Stimulated activated CD8-positive, alpha-beta memory T cell treated with anti-CD3 and anti-CD28 coated beads, Interleukin-7, amount 100 ng/mL, for 48 hours (primary cell): ENCODE measurements at places on chromosomes 12 and 14.

GRCh38 chr12:91072931-91073330, 15.1 kb upstream of the KERA start:
- no peak for DNase-seq

- DNase-seq: peak; percentile 11
Observed at GRCh38 chr12:120820884-120821510, 83.2 kb downstream of the SPPL3 start.

- no peak for DNase-seq
Observed at GRCh38 chr12:32918890-32919801, 22.6 kb upstream of the PKP2 start.

DNA sequence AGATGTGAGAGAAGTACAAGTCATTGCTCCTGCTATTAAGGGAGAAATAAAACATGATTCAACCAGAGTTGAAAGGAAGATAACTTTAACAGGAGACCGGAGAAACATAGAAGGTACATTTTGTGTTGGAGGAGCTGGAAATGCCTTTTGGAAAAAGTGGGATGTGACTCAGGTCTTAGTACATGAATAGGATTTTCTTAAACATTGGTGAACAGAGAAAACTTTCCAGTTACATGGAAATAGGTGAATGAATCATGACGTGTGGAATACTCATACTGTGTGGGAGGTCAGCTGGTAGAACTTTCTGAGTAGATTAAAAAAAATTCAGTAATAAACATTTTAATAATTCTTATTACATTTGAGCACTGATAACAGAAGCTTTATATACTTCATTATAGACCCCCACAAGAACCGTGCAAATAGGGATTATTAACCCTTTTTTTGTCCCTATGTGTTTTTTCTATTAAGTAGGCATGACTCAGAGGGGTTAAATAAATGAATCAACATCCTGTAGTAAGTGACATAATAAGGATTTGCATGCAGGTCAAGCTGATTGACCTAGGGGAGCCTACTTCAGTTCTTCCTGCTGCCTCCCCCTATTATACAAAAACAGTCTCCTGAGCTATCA, 710.5 kb downstream of the NOVA1 start:
- no peak for DNase-seq

DNA sequence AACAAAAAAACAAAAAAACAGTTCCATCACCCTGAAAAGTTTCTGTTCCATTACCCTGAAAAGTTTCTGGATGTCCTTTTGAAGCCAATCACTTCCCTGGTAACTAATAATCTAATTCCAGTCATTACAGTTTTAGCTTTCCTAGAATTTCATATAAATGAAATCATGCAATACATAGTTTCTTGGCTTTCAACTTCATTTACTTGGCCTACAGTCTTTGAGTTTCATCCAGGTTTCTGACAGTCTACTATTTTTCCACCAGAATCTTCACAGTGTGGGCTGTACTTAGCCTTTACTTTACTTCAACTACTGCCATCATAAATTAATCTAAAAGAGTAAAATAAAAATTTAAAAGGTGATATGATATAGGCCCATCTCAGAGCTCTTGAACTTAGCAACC, 55.5 kb downstream of the RPS6KA5 start:
- DNase-seq: no peak

- DNase-seq: no peak
Observed at GRCh38 chr14:24847568-24848095, 202.3 kb downstream of the STXBP6 start.

GRCh38 chr14:68550338-68550715, 242.5 kb downstream of the ZFP36L1 start:
- no peak for DNase-seq

DNA sequence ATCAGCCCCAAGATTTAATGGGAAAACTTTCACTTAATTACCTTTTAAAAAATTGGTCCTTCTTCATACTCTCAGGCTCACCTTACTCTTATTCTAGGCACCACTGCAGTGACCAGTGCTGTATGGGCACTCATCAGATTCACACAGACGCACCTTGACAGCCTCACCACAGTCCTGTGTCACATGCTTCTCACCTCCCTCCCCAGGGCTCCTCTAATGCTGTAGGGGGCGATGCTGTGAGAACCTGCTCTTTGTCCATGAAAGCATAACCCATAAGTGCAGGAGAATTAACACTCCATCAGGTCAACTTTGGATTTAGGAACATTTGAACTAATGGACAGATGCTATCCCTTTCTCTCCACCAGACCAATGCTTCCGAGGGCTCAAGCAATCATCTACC, 13.9 kb upstream of the PPP4R3A start:
- no peak for DNase-seq

DNA sequence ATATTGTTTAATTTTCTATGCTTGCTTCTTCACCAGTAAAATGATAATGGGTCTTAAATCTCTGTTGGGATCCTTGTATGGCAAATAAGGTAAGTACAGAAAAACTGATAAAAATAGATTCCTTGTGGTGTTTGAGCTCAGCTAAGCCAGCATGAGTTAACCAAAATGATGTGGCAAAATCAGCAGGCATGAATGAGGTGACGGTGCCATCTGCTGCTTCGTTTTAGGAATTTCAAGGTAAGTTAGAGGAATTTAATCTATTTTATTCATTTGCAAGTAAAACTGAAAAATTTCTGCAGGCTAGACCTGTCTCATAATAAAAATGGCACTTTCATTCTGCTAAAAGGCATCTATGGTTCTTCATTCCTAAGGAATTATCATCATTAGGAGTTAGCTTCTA, 10.0 kb upstream of the CLEC7A start:
- no peak for DNase-seq

DNA sequence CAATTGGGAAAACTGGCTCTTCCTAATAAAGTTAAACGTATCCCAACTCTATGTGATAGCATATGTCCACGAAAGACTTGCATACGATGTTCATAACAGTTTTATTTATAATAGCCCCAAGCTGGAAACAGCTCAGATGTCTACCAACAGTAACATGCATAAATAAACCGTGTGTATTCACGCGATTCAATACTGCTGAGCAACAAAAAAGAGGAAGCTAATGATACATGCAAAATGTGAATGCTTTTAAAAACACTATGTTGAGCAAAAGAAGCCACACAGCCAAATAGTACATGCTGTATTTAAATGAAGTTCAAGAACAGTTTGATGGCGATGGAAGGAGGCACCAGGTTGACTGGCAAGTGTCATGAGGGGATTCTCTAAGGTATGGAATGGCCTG, 55.7 kb downstream of the TRIM9 start:
- DNase-seq: no peak

DNA sequence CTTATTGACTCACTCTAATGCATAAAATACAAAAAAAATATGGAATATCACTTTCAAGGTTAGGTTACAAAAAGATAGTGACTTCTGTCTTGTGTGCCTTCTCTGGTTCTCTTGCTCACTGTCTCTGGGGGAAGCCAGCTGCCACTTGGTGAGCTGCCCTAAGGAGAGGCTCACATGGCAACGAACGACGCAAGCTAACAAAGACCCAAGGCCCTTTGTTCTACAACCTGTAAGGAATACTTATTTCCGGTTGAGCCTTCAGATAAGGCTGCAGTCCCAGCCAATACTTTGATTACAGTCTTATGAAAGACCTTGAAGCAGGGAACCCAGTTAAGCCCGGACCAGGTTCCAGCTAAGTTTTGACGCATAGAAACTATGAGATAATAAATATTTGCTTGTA, 242.4 kb upstream of the TBX3 start:
- DNase-seq: no peak

DNA sequence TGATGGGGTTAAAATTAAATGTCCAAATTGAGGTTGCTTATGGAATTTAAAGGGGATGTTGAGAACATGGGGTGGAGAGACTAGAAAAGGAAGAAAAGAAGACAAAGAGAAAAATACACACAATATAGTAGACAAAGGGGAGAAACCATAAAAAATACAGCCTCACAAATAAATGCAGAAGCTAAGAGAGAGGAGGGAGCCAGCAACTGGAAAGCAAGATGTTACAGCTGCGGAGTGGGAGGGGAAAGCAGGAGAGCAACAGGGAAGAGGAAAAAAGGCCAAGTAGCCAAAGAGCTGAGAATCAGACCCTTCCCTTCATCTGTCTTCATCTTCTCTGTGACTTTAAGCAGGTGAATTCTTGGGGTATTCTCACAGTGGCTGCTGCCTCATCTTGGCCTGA, 39.7 kb upstream of the SMUG1 start:
- no peak for DNase-seq

GRCh38 chr12:93577222-93577621, 4.7 kb downstream of the SOCS2 start:
- DNase-seq: no peak

- DNase-seq: no peak
Observed at GRCh38 chr14:65352964-65353530, 59.5 kb upstream of the FUT8 start.

- DNase-seq: no peak
Observed at GRCh38 chr12:112564160-112564784, 145.5 kb downstream of the PTPN11 start.

- DNase-seq: no peak
Observed at GRCh38 chr14:94582851-94583250, 1.6 kb downstream of the SERPINA5 start.

DNA sequence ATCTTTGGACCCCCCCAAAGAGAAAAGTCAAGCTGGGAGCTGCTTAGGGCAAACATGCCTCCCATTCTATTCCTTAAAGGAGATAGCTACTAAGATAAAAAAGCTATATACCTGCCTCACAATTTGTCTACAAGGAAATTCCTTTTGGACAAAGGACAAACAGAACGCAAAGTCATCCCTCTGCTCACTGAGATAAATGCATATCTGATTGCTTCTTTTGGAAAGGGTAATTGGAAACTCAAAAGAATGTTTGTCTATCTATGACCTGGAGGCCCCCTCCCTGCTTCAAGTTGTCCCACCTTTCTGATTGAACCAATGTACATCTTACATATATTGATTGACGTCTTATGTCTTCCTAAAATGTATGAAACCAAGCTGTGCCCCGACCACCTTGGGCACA, 80.9 kb upstream of the FUT8 start:
- DNase-seq: no peak

- no peak for DNase-seq
Observed at GRCh38 chr14:60561845-60562746, 53.1 kb downstream of the SIX6 start.

- DNase-seq: peak; percentile 50
Observed at GRCh38 chr14:75050852-75051555, at the start of gene MLH3. Gene MLH3, minus strand, starts transcription at chr14:75051467. Its CDS starts 1,812 bp downstream, at chr14:75049655.

GRCh38 chr12:93059925-93060665, 131.0 kb upstream of the EEA1 start:
- no peak for DNase-seq
